Stimulated activated CD4-positive, alpha-beta T cell treated with anti-CD3 and anti-CD28 coated beads, Interleukin-4, amount 100 ng/mL, for 4 hours (primary cell): ENCODE measurements at places on chromosomes 5 and 9.

DNA sequence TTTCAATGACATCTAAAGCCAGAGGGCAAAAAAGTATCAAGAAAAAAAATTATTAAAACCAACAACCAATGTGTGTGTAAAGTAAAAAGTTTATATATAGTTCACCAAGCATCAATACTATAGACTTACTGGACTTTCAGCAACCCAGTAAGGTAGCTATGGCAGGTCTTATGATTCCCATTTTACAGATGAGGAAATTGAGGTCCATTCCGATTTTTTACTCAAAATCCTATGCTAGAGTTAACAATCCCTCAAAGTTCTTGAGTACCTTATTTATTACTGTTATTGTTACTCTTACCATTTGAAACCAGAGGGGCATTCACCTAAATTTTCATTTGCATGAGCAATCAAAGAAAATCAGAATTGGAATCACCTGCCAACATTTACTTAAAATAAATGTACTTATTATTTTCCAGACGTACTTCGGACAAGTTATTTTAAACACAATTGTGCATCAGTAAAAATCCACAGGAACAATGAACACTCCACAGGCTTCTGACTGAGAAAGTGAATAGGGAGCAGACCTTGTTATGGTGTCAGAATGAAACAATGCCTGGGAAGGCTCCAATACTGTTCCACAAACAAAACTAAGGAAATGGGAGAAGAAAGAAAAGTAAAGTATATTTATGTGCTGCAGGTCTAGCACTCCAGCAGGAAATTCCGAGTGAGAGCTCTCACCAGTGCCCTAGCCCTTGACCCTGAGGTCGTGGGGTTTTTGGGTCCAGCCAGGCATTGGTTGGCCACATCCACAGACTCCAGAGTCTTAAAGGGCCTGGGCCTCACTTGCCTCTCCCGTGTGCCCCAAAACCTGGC lies 229.9 kb downstream of the PIK3R1 start:
- DNase-seq = no peak

DNA sequence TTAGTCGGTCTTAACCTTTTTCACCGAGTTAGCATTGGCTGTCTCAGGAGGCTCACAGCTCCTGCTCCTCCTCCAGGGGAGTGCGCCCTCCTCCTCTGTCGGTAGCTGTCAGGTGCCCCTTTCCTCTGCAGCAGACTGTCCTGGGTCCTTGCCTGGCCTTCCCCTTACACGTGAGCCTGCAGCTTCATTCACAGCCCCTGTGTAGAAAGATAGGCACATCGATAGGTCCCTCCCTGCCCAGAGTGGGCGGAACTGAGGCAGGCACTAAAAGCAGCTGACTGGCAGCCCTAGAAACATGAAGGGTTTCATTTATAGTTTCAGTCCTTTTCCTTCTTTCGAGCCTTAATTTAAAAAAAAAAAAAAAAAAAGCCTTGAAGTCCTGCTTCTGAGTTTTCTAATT lies 17.2 kb downstream of the TENT4A start:
- peak; percentile 21 for DNase-seq

GRCh38 chr5:73387149-73387591 lies 61.4 kb downstream of the FOXD1 start:
- DNase-seq = no peak

DNA sequence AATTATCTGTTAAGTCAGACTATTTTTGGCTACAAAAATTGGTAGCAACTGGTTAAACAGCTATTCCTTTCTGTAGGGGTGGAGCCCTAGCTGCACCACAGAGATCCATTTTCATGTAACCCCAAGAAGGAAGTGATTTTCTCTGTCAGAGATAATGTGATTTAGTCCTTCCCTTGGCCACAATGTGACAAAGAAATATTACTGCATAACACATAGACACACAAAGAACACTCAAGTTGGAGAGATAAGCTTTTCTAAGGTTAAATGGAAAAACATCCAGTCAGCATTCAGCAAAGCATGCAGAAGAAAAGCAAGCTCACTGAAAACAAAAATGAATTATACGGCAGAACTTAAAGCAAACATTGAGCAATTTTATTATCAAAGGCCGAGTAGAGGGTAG lies 227.8 kb upstream of the CDH9 start:
- DNase-seq = no peak

GRCh38 chr9:127049044-127049443 lies 73.4 kb downstream of the ANGPTL2 start:
- no peak for DNase-seq

- no peak for DNase-seq
These were observed 30.3 kb downstream of the MELK start for GRCh38 chr9:36603006-36603405.

DNA sequence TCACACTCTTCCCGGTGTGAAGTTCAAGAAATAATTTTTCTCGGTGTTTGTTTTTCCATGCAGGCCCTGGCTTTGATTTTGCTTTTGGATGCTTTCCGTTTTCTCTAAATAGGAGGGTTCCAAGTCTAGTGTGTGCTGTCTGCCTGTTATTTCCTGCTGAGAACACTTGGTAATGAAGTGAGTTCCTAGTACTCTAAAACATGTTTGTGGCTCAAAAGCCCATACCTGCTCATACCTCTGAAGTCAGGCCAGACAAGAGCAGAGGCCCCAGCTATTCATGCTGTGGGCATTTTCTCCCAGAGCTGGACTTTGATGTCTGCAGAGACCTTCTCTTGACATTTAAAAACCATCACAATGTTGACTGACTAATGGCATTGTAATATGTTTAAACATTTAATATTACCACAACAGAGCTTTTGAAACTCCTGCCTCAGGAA lies 211.2 kb downstream of the GOLPH3 start:
- no peak for DNase-seq

GRCh38 chr9:88219601-88220000 lies 81.3 kb upstream of the SPATA31C2 start:
- DNase-seq = no peak

- DNase-seq = no peak
These were observed 111.2 kb downstream of the LMNB1 start for GRCh38 chr5:126888175-126888574.

- no peak for DNase-seq
These were observed 1.2 kb downstream of the LCN9 start for GRCh38 chr9:135664266-135664665.

DNA sequence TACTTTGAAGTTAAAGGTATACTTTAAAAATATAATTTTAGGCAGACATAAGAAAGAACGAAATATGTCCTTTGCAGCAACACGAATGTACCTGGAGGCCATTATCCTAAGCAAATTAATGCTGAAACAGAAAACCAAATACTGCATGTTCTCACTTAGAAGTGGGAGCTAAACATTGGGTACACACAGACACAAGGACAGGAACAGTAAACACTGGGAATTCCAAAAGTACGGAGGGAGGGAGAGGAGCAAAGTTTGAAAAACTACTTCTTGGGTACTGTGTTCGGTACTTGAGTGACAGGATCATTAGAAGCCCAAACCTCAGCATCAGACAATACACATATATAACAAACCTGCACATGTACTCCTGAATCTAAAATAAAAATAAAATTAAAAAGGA lies 40.9 kb downstream of the TJP2 start:
- DNase-seq = no peak

DNA sequence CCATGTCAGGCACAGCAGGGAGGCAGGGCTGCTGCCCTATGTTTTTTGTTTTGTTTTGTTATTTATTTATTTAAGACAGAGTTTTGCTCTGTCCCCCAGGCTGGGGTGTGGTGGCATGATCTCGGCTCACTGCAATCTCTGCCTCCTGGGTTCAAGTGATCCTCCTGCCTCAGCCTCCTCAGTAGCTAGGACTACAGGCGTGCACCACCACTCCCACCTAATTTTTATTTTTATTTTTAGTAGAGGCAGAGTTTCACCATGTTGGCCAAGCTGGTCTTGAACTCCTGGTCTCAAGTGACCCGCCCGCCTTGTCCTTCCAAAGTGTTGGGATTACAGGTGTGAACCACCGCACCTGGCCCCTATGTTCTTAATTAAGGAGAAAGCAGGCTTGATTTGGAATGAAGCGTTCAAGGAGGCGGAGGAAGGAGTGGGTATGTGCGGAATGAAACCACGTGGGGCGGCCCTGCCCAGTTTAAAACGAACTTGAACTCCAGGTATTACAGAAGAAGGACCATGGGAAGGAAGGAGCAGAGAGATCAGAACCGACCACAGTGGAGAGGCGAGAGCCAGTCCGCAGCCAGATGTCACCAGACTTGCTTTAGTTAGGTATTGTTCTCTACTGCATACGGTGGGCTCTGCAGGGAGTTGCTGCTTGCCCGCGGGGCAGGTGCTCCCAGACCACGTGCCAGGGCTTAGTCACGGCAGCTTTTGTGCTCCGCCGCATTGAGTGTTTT lies 34.9 kb upstream of the EPB41L4B start:
- no peak for DNase-seq

DNA sequence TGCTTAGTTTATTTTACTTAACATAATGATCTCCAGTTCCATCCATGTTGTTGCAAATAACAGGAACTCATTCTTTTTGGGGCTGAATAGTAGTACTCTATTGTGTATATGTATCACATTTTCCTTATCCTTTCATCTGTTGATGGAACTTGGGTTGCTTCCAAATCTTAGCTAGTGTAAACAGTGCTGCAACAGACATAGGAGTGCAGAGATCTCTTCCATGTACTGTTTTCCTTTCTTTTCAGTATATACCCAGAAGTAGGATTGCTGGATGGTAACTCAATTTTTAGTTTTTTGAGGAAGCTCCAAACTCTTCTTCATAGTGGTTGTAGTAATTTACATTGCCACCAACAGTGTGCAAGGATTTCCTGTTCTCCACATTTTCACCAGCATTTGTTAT lies 138.8 kb upstream of the POC5 start:
- no peak for DNase-seq

- no peak for DNase-seq
These were observed 212.5 kb downstream of the DAB2IP start for GRCh38 chr9:121863955-121864354.

- no peak for DNase-seq
These were observed 1304.4 kb downstream of the MAT2B start for GRCh38 chr5:164809821-164810220.

- peak; percentile 96 for DNase-seq
These were observed at the start of gene PSMB7 for GRCh38 chr9:124415102-124415851. PSMB7 (minus strand) TSS chr9:124415442; CDS start chr9:124415425, 17 bp downstream.

DNA sequence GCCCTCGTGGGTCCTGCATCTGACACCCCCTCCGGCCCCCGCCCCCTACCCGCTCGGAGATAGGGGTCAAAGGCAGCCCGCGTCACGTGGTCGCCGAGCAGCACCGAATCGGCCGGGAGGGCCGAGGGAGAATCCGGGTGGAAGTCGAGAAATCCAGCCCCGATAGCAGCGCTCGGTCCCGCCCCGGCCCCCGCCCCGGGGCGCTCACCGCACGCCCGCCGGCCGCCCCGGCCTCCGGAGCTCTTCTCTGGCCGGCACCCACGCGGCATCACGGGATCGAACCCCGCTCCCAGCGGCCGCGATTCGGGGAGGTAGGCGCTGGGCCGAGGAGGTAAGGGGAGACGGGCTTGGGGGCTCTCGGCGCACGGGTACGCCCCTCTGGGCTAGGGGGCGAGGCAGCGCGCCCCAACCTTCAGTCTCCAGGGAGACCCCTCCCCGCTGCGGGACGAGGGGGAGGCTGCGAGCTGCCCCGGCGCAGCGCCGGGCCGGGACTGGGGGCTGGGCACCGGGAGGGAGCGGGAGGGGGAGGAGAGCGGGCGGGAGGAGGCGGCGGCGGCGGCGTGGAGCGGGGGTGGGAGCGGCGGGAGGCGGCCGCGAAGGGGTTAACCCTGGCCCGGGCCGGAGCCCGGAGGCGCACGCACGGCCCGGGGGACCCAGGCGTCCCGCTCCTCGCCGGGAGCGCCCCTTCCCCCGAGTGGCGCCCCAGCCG lies 22.1 kb upstream of the NDST1 start:
- DNase-seq = peak; percentile 42

DNA sequence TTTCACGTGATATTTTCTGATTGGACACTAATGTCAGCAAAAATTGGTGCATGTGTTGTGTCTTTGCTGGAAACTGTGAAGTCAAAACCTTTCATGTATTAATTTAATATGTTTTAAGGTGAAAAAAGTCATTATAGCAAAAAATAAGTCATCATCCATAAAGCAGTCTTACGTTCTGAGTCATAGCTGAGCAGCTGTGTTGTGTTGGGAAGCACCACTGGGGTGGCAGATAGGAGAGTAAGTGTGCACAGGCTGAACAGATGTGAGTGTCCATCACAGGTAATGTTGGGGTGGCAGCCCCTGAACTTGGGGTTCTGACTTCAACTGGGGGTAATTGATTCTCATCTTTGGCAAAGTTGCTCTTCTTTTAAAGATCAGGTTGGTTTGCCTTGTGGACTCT lies 156.8 kb downstream of the NXNL2 start:
- DNase-seq = no peak

DNA sequence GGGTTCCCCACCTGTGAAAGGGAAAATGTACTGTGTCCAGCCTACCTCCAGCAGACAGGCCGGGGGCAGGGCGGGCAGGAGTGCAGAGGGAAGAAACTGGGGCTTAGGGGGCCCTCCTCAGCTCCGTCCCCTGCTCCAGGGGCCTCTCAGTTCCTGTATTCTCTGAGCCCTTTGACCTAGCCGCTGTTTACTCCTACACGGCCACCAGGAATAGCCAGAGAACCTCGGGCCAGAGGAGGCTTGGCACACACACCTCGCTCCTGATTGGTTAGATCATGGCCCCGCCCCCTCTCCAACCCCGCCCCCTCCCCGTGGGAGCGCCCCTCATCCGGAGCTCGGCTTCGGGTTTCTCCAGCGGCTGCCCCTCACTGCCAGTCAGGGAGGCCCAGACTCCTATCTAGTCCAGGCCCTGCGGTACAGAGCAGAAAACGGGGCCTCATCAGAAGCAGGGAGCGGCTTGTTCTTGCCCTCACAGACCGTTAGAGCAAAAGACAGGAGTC lies 2.2 kb downstream of the ST6GALNAC6 start:
- DNase-seq = peak; percentile 34

- DNase-seq = no peak
These were observed 305.0 kb upstream of the PIK3R1 start for GRCh38 chr5:67910546-67910945.

DNA sequence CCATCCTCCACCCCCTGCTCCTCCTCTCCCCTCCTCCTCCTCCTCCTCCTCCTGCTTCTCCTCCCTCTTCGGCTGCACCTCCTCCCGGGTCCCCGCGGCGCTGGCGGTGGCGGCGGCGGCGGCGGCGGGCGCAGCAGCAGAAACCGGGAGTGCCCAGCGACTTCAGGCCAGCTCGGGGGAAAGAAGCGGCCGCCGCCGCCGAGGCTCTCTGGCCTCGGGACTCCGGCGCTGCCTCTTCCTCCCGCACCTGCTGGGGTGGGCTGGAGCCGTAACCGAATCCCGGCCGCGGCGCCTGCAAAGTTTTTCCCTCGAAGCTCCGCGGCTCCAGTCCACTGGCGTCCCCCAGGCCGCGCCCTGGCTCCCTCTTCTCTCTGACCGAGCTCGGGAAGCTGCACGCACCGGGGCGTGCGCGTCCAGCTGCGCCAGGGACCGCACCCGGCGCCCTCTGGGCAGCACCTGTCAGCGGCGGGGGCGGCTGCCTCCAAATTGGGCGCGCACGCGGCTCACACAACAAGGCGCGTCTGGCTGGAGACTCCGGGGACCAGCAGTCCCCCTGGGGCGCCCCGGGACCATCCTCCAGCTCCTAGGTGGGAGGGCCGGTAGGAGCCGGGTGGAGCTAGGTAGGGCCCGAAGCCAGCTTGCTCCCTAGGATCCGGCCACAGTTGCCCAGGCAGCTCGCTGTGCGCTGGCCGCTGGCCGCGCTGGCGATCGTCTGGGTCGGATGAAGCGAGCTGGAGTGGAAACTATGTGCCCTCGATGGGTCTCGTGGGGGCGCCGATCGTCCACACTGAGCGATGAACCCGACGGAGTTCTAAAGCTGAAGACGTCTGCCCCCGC lies at the start of gene MCTP1:
MCTP1 (minus strand) TSS at position 523 of the 837 bp plus-strand sequence.
- peak; percentile 3 for DNase-seq

GRCh38 chr5:3056866-3057265 lies 305.4 kb upstream of the IRX2 start:
- no peak for DNase-seq
